Endodermal cell (in vitro differentiated cells): ENCODE measurements at places on chromosomes 5 and 9.

DNA sequence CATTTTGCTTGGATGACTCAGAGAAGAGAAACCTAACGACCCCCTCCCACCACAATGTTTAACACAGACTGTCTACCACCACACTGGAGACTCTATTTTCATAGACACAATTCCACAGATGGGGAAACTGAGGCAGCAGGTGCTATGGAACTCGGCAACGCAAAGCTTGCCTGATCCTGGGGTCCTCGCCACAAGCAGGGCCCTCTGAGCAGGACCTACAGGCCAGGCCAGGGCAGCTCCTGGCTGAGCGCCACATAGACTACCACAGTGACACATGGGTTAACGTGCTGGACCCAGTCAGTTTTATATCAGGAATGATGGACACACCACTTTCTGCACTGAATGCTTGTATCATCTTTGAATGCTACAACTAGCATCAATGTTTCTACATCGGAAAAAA, 11.8 kb downstream of the IPPK start:
- DNase-seq: no peak

DNA sequence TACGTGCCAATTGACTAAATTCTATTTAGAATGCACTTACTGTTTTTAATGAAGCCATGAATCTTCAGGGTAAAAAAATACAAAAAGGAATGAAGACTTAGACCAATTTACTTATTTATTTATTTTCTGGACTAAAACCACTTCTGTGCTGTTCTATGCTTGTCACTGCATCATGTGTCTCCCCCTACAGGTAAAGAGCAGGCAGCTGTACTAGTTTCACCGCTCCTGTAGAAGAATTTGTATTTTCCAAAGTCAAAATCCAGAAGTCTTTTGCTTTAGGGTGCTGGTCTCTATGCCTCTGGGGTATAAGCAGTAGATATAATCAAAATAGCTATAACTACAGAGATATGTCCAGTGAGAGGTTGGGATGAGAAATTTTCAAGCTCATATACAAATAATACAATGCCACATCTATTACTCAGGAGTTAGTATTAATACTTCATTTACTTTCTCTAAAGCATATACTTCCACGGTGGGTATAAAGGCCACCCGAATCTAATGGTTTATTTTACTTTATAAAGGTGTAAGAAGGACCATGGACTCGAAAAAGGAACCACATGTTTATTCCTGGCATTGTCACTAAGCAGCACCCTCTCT, 591.5 kb downstream of the RAB3C start:
- no peak for DNase-seq

GRCh38 chr5:123800640-123801039, 288.7 kb downstream of the CSNK1G3 start:
- DNase-seq: no peak

DNA sequence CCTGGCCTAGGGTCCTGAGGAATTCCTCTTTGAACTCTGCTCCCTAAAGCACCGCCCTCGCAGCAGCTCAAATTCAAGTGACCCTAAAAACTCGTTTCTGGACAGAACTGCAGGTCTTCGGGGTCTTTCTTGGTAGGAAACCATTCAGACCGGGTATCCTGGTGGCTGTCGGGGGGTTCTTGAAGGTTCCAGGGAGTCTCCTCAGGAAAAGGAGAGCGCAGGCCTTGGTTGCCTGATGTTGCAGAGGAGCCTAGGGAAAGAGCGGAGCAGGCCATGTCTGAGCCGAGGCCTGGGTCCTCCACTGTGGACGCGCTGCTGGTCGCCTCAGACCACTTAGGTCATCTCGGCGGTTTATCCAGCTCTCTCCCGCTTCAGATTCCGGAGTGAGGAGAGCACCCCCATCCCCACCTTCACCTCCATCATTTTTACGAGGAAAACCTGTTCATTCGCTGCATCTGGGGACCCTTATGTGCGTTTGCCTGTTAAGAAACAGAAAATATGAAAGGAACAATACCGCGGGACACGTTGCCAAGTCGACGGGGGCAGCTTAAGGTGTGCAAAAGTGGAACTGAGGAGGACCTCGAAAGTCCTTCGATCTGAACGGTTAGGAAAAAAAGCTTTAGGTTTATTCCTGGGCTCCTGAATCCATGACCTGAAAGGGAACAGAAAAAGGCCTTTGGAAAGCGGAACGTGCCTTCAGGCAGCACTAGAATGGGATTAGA, 299.4 kb downstream of the PARP8 start:
- peak; percentile 69 for DNase-seq

DNA sequence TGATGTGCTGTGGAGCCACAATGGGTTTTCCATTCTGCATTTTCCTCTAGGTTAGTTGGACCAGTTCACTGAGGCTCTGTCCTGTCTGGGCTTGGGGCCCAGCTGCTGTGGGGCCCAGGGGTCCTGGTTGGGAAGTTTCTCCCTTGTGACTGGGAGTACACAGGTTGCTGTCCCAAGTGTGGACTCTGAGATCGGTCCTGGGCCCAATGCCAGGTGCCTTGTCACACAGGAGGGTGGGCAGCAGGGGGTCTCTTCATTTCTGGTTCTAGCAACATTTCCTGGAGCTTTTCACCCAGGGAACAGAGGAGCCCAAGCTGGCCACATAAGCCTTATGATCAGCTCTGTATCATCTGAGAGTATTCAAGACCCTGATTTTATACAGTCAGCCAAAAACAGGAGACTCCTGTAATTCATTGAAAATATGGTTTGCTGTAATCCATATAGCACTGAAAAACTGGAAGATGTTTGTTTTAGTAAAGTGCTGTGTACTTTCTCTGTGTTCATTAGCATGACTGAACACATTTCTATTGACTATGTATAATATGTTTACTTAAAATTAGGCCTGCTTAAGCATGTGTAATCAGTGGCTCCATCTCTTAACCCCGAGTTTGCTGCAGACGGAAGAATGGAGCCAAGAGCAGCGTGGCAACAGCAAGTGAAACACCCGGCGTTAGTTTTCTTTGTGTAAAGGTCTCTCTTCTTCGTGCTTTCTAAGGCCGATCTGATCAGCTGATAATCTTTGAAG, 62.5 kb downstream of the MVB12B start:
- peak; percentile 21 for DNase-seq

GRCh38 chr5:88474574-88474973, 205.9 kb upstream of the TMEM161B start:
- DNase-seq: no peak

GRCh38 chr5:151673421-151673820, 13.3 kb downstream of the SPARC start:
- no peak for DNase-seq
